T1000 (cell line): ENCODE measurements at places on chromosomes 6 and 20.
A peak's percentile ranks its signal among the peaks of the same experiment; 100 is the strongest.

DNA sequence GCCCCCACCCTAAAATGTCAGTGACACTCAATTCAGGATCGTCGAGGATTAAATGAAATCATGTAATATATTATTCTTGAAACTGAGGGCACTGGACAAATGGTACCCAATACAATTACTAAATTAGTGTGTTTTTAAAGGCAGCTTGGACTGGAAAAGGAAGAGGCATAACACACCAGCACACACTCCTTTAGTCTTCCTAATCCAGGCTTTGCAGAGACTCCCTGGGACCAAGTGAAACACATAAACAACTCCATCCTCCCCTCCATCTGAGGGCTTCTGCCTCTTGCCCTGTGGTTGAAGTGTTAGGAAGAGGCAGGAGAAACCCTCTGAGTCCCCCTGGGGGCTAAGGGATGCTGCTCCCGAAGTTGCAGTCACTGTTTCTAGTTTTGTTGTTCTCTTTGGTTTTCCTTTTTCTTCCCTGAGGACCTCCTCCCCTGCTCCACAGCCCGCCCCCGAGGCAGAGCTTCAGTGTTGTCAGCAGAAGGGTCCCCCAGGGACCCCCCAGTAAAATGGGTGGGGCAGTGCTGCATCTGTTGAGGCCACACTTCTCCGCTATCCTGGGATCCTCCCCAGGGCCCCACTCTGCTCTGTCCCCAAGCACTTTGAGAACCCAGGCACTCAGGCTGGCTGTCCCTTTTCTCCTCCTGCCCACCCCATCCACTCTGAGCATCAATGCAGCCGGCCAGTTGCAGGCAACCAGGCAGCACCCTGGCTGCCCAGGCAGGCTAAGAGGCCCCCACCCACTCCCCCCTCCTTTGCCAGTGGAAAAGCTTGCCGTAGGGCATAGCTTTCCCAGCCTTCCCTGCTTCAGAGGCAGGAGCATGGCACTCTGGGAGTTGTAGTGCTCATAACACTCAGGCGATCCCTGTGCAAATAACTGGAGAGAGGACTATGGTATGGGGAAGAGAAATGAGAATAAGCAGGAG is 5.9 kb downstream of the TMEM63B start:
- DNase-seq, result peak; percentile 56

GRCh38 chr6:39239527-39240154 is 10.4 kb upstream of the KCNK5 start:
- DNase-seq, result no peak

GRCh38 chr6:69976591-69977090 is 110.3 kb downstream of the COL19A1 start:
- DNase-seq, result no peak

GRCh38 chr6:107820338-107821261 is 3.5 kb downstream of the SCML4 start:
- no peak for DNase-seq

DNA sequence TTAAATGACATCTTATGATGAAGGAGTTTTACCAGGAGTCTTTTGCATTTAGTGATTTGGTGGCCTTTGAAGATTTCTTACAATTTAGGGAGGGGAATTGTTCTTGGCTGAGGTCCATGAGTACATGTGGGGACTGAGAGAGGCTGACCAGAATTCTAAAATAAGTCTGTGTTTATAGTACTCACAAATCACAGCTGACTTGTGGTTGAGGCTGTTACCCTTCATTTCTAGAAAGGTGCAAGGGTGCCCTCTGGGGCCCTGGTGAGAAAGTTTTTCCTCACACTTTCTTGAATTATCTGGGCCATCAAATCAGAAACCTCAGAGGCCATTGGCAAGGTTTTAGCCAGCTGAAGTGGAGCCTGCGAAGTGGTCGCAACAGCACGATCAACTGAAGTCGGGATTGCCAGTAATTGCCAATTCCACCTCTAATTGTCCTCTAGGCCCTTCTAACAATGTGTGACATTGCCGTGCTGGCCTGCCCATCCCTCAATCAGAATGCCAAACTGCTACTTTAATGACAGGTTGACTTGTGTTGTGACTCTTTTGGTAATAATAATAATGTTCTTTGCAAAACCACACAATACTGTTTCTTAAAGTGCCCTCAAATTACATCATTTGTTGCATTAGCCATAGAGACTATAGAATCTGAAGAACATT is 221.6 kb downstream of the OGFRL1 start:
- DNase-seq, result peak; percentile 28

GRCh38 chr20:20641783-20642182 is 70.7 kb downstream of the RALGAPA2 start:
- no peak for DNase-seq

- DNase-seq, result no peak
Observed at GRCh38 chr6:107491760-107492660, 2.1 kb downstream of the SOBP start.

- no peak for DNase-seq
Observed at GRCh38 chr20:36400909-36401735, 95.0 kb downstream of the DLGAP4 start.

- DNase-seq, result no peak
Observed at GRCh38 chr20:4045741-4046140, 30.4 kb upstream of the RNF24 start.

DNA sequence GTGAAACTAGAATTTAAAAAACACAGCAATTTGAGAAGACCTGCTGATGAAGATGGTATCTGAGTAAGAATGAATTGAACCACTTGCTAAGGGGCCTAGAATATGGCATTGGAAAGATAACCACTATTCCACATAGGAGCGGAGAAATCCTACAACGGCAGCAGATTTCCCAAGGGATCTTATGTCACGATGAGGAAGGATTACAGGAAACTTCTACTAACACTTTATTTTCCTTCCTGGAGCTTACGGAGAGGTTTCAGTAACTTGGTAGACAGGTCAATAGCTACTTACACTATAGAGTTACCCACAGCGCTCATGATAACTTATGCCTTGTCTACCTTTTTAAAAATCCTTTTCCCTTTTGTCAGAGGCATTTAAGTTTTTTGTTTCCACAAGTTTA is 11.8 kb upstream of the TCF21 start:
- no peak for DNase-seq

DNA sequence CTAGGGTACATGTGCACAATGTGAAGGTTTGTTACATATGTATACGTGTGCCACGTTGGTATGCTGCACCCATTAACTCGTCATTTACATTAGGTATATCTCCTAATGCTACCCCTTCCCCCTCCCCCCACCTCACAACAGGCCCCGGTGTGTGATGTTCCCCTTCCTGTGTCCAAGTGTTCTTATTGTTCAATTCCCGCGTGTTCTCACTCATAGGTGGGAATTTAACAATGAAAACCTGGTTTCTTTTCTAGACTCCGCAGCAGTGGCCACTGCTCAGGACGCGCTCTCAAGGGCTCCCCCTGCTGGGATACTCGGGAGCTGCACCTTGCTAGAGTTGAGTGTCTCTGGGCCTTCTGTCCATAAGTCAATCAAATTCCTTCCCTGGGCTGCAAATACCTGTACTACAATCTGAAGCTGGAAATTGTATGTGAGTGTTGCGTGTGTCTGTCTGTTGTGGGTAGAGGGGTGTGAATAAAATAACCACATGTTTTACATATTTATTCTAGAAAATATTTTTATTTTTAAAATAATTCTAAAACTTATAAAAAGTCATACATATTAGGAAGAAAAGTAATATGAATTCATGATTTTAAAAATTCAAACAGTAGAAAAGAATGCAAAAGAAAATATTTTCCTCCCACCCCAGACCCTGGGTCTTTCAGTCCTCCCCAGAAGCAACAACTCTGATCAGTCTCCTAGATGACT is 8.2 kb upstream of the CEP250 start:
- peak; percentile 74 for DNase-seq

GRCh38 chr20:40464731-40465208 is 224.3 kb downstream of the MAFB start:
- DNase-seq, result no peak
